Central memory CD8-positive, alpha-beta T cell (primary cell): ENCODE measurements at places on chromosomes 11 and 22.

DNA sequence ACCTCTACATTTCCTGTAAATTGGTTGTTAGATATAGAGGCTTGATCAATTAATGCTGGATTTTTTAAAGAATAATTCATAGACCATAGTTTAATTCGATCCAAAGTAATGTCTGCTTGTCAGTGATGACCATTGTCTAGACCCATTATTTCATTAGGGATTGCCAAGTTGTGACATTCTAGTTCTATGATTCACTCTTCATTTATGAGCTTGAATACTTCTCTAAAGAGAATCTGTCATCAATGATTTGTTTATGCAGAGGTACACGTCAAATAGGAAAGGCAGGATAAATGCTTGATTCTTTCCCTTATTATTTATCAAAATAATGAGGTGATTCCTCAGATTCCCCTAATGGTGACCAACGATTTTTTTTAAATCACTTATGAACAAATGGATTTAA is 24.0 kb upstream of the ROBO3 start:
- no peak for DNase-seq

DNA sequence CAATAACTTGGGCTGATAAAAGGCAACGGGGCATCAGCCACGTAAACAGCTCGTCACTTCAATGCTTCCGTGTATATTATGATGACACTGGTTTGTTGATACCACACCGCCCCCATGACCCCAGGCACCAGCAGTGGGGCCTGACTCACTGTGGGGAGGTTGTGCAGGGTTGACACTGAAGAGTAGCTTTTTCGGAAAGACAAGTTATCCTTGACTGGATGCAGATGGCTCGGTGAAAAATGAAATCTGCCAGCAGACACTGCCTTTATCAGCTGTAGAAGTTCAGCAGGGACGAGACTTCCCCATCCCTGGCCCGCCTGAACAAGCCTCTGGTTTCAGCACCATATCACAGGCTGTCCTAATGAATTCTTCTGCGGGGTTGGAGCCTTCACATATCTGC is 55.6 kb downstream of the WT1 start:
- DNase-seq, result no peak

DNA sequence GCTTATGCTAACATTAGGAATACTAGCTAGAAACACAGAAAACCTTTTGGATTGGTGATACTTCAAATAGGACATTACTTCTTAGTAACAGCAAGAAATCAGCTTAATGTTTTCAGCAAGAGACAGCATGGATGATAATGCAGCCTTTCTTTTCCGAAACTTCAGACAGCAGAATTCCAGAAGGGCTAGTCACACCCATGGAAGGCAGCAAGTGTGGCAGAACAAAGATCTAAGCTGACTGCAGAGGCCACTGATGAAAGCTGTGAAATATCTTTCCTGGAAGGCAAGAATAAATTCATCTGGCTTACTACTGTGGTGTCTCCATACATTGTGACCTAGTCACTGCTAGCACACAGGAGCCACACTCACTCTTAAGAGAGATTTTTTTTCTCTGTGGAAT is 100.3 kb downstream of the CCDC83 start:
- DNase-seq, result no peak

GRCh38 chr11:31780078-31780477 is 31.0 kb downstream of the PAX6 start:
- DNase-seq, result no peak

GRCh38 chr22:43969021-43969878 is 14.0 kb downstream of the SAMM50 start:
- DNase-seq, result no peak

GRCh38 chr11:93746101-93746500 is 4.6 kb downstream of the C11orf54 start:
- no peak for DNase-seq

GRCh38 chr11:44957040-44957515 is 6.4 kb upstream of the TP53I11 start:
- no peak for DNase-seq

DNA sequence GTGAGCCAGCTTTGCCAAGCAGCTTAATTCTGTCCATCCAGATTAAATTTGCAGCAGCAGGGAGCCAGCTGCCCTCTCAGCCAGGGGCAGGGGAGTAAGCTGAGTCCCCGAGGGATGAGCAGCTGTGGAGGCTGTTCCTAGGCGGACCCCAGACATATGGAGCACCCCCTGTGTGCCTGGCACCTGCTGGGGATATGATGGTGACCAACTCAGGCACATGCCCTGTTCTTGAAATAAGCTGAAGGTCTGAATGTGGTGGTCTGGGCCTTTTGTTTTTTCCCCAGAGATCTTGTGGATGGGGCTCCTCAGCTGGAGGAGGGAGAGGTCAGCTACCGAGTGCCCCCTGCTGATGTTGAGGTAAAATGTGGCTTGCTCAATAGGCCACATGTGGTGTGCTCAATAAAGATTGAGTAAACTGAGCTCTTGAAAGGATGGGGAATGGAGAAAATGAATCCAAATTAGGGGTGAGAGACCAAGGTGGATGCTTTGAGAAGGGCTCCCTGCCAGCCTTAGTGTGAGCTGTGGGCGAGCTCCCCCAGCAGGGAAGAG is 103.3 kb upstream of the NNMT start:
- no peak for DNase-seq

GRCh38 chr22:37018815-37019308 is 385 bp downstream of the TST start:
- no peak for DNase-seq

DNA sequence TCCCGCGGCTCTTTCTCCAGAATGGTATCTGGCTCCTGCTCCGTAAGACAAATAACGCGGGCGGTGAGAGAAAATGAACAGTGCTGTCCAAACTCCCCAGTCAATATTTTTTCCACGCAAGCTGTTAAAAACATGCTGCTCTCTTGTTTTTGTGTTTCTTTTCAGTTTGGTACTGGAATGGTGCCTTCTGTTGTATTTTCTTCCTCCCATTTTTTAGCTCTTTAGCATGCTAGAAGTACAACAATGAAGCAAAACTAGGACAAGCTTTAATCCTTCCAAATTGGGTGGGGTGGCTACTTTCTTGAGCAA is 599 bp upstream of the PPP2R1B start:
- no peak for DNase-seq

- no peak for DNase-seq
Measured at GRCh38 chr11:95605271-95605940, 184.2 kb downstream of the FAM76B start.

- no peak for DNase-seq
Measured at GRCh38 chr11:32137263-32137662, 46.4 kb downstream of the RCN1 start.

- no peak for DNase-seq
Measured at GRCh38 chr11:27290261-27291050, 72.6 kb downstream of the CCDC34 start.

GRCh38 chr11:46237248-46238077 is 40.0 kb upstream of the CREB3L1 start:
- peak; percentile 22 for DNase-seq

DNA sequence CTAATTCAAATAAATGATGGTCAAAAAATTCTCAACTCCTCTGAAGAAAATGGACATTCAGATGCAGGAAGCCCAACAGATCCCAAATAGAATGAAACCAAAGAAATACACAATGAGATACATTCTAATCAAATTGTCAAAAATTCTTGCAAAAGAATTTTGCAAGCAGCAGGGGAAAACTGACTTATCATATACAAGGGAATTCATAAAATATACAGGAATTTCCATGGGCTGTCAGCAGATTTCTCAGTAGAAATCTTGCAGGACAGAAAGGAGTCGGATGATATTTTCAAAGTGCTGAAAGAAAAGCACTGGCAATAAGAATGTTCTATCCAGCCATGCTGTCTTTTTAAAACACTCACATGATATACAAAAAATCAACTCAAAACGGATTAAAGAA is 194.6 kb upstream of the ZC3H12C start:
- DNase-seq, result no peak

GRCh38 chr11:113243696-113244095 is 70.7 kb upstream of the TTC12 start:
- no peak for DNase-seq

GRCh38 chr11:17976651-17977050 is 36.2 kb downstream of the SERGEF start:
- DNase-seq, result no peak

DNA sequence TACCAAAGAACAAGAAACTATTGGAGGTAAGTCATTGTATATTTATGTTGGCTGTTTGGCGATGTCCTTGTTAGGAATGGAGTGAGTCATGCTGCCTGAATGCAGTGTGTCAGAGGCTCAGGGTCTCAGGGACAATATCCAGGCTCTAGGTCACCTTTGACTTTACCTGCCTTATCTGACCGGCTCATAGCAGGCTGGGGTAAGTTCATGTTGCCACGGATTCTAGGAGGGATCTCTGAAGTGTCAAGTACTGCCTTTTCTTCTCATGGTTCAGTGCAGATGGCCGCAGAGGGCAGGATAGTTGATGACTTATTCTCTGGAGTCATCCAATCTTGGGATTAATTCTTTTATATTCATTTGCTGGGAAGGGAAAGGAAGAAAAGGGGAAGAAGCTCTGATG is 53.2 kb downstream of the SPON1 start:
- DNase-seq, result no peak

DNA sequence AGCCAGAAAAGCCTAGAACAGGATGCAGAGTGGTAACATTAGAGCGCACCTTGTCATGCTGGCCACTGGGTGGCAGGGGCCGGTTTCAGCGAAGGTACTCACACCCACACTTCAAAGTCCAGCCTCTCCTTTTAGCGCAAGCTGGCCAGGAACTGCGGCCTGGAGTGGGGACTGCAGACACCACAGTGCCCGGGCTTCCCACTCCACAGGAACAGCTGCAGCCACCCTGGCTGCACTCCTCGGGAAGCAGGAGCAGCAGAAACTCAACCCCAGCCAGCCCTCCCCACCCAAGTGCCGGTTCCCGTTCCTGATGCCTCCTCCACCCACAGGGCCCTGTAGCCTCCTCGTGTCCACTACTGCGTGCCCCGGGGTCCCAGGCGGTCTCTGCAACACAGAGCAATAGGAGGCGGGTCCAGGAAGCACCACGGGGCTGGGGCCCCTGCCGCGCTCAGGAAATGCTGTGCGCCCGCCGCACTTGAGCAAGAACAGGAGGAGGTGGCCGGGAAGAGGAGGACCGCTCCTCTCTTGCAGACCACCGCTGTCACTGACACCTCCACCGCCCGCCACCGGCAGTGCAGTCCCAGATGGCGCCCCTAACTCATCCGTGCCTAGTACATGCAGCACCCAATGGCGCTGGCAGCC is 2.2 kb downstream of the RFPL2 start:
- DNase-seq, result no peak

DNA sequence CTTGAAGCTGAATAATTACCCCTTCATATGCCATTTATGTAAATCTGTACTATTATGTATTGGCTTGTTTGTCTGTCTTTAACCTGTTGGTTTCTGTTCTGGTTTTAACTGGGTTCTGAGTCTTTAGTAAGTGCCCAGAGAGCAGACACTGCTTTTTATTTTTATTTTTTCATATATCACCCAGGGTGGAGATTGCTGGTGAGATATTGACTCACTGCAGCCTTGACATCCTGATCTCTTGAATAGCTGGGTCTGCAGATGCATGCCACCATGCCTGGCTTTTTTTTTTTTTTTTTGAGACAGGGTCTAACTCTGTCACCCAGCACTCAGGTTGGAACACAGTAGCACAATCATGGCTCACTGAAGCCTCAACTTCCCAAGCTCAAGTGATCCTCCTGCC is 19.4 kb downstream of the GRAMD1B start:
- no peak for DNase-seq

DNA sequence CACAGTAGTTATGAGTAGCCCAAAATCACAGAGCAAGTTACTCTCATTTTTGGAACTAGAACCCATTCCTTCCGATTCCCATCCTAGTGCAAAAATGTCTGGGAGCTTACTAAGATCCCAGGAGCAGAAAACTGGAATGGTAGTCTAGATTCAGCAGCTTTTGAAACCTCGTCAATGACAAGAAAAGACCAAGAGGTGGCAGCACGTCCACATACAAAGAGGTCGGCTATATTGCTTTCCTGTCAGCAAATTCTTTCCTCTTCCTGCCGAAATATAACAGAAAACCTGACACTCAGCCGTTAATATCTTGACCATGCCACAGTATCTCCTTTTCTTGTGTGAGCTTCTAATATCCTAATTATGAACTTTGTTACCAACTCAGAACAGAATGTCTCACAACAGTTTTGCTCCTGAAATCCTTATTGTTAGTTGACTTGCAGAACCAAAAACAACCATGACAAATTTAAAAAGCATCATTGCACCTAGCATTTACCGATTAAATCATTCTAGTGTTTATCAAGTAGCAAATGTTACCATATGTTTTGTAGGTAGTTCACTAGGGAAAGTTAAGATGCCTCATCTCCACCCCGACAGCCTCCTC is 92.8 kb upstream of the OR9G4 start:
- DNase-seq, result no peak

GRCh38 chr22:36208914-36209313 is 7.3 kb upstream of the APOL4 start:
- DNase-seq, result no peak

DNA sequence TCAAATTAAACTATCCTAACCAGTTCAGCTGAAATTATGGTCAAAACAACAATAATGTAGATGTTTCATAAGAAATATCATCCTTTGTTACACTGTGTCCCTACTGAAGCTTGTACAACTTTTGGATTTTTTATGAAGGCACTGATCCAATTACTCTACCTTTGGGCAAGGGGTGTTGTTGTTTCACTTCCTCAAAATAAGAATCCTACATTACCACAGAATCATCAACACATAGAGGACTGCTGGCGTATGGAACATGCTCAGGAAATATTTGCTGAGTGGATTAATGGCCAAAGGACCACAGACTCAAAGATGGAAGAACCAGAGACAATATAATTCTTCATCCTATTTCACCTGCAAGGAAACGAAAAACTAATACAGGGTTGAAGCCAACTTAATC is 907.5 kb upstream of the CCDC90B start:
- DNase-seq, result no peak

GRCh38 chr11:11471201-11471600 is 118.2 kb upstream of the CSNK2A3 start:
- DNase-seq, result no peak

- DNase-seq, result no peak
Measured at GRCh38 chr11:34609850-34610249, 11.0 kb upstream of the EHF start.

DNA sequence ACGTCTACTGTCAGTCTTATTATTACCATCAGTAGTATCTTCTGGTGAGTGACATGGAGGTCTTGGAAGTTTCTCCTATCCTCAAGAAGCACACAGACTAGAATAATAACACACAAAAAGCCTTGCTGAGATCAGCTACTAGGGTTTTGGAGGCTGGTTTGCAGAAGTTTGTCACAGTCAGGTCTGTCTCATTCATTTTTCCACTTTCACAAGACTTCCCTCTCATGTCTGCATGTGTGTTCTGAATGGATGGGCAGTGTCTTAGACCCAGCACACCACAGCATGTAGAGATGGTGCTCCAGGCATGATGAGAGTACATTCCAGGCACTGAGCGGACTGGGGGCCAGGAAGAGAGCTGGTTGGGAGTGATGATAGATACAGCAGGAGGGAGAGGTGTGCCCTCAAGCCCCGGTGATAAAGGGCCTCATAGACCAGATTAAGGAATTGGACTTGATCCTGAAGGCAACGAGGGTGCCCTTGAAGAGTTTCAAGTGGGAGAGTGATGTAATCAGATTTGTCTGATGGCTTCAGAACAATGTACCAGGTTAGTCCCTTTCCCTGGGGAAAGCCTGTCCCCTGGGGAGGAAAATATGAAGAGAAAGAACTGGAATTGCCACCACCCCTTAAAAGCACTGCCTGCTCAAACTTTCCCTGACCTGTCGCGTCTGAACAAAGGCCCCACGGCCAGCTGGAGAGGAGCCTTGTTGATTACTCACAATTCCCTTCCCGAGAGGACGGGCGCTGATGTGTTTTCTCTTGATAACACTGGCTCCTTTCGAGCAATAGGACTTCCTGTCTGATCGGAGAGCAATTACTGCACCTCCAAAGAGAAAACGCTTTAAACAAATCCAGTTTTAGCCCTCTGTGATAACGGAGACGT is 45.1 kb upstream of the LMO2 start:
- no peak for DNase-seq
